ENCODE measurements at places on chromosomes 12 and 14.

- DNase-seq: no peak
Observed at GRCh38 chr14:70340002-70340401, 19.5 kb downstream of the COX16 start.

GRCh38 chr12:131088701-131089530 is 135.2 kb downstream of the ADGRD1 start:
- no peak for DNase-seq

DNA sequence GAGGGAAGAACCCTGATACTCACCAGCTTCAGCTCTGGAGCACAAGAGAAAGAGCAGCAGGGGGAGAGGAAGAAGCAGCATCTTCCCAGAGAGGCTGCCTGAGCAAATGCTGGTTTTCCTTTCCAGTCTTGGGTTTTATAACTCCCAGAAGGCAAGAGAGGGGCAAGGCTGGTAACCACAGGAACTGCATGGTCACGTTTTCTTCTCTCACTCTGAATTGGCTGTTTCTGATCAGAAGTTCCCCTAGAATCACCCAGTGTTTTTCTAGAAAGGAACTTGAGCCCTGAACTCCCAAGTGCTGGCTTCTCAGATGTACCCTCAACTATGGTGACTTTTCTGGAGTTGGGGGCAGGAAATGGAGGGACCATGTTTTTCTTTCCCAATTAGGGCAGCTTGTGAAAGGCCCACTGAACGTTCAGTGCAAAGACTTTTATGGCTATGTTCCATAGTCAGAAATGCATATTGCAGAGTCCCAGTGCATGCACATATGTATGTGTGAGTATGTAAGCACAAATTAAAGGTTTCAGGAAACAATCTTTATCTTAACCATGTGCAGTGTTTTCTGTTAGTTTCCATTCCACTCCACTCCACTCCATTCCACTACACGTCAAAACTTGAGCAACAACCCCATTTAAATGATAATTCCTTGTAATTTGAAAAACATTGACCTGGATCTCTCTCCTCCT is at the start of gene CMA1:
CMA1 (minus strand) TSS at position 111 of the 686 bp plus-strand sequence; CDS start at position 81, 30 bp downstream.
- DNase-seq: no peak

DNA sequence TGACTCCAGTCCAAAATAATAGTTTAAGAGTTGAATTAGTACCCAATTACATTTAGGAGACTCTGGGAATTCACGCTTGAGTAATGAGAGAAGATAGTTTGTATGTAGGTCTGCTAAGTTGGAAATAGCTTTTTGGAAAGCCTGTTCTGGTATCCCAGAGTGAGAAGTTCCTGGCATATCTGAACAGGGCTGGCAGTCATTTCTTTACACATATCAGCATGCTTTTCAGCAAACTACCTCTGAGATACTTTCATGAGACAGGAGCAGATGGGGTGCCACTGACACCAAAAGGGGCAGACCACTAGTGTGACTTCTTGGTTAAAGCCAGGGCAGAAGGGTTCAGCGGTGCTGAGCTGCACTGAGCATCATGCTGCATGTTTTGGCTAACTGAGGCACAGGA is 45.1 kb upstream of the GRIP1 start:
- DNase-seq: no peak
